CD4-positive, alpha-beta T cell treated with Interleukin-10 for 1 hour (primary cell): ENCODE measurements at places on chromosomes 11 and 22.

DNA sequence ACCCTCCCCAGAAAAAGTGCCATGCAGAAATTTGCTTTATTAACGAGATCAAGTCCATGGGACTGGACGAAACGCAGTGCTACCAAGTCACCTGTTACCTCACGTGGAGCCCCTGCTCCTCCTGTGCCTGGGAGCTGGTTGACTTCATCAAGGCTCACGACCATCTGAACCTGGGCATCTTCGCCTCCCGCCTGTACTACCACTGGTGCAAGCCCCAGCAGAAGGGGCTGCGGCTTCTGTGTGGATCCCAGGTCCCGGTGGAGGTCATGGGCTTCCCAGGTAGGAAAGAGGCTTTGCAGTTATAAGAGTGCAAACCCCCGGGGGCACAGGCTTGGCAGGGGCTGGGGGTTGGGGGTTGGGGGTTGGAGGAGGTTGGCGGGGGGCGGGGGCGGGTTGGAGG lies 4.2 kb downstream of the APOBEC3H start:
- DNase-seq = no peak

DNA sequence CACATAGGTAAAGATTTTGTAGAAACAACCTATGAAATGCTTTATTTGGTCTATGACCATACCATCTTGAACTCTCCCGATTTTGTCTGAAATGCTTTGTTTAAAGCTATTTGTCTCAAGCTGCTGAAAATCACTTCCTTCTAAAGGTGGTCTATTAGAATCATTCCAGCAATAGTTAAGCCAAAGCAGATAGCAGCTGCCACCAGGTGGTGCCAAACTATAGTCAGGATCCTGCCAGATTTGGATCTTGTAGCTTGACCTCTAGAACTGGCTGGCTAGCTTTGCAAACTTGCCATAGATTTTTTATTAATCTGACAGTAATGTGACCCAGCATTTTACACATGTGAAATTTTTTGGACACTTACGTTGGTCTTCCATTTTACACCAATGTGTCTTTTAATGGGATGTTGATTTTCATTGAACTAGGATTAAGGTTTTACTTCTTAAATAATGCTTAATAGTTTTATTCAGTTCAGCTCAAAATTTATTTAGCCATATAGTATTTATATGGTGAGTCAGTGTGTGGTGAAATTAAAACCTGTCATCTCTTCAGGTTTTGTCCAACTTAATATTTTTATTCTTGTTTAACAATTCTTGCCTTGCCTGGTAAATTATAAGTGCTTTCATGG lies 19.7 kb downstream of the CTR9 start:
- peak; percentile 32 for DNase-seq

GRCh38 chr11:98600103-98600502 lies 420.6 kb upstream of the CNTN5 start:
- DNase-seq = no peak

DNA sequence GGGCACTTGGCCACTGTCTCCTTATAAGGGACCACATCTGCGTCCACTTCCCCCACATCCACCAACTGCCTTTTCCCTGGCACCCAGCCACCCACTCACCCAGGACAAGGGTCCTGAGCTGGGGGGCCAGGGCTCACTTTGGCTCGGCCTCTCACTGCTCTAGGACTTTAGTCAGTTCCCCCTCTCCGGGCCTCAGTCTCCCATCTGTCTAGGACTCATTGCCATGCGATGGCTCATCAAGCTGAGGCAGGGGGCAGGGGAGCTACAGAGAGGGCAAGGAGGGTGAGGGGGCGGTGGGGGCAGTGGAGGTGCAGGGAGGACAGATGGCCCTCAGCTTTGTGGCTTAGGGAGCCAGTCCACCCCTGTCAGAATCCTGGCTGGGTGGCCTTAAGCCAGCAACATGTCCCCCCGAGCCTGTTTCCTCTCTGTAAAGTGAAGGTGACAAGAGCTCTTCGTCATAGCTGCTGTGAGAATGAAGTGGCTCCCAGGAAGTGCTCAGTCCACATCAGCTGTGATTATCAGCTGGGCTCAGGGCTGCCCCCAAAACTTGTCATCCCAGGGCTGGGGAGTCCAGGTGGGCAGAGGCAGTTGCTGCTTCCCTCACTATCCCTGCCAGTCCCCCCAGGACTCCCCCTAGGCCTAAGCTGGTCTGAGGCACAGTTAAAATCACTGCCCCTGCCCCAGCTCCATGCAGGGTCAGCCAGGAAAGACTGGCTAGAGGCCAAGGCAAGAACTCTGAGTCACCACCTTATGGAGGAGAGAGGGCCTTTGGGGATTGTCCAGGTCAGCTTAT lies 14.9 kb downstream of the RAC2 start:
- DNase-seq = peak; percentile 65

DNA sequence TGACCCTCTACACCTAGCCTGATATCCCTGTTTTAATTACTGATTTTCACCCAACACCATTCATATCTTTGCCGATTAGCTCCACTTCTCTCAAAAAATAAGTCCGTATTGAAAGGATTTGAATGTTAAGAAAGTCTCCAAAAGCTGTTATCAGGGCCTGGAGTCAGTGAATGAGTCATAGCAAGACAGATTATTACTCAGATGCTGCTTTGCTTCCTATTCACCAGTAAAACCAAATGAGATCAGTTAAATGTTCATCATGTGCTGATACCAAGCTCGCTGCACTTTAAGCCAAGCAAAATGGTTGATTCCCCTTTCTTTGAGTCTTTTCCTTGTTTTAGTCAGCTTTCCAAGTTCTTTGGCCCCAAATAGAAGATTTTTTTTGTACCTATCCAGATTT lies 228.4 kb downstream of the FAT3 start:
- DNase-seq = no peak

DNA sequence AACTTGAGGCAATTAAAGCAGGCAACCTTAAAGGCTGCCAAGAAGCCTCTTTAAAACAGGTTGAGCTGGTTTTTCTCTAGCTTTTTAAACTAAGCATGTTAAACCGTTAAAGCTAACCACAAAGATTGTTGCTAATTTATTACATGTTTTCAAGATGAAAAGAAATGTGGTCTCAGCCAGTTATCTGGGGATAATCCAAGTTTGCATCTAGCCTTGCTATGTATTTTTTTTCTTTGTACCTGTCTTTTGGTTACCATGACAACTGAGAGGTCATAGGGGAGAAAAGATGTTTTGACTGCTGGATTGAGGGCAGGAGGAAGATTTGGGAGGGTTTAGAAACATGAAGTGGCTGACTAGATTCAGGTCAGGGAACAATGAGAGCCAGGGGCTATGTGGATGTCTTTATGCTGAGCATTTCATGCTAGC lies 19.2 kb upstream of the PGM2L1 start:
- DNase-seq = peak; percentile 35

DNA sequence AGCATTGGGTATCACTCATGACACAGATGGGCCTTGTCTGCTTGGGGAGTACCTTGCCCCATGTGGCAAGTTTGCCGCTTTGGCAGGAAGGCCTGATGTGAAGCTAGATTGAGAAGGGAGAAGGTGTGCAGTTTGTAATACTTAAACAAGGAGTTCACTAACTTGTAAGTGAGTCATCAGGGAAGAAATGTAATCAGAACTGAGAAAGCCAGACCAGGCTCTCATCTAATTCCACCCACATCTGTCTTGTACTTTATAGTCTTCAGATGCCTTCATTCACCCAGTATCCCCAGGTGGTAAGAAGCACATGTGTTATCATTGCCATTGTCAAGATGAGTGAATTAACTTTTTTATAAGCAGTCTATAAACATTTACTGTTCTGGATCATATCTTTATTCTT lies 116.0 kb upstream of the DDI1 start:
- no peak for DNase-seq

GRCh38 chr11:69554849-69555248 lies 73.4 kb downstream of the LINC01488 start:
- no peak for DNase-seq

DNA sequence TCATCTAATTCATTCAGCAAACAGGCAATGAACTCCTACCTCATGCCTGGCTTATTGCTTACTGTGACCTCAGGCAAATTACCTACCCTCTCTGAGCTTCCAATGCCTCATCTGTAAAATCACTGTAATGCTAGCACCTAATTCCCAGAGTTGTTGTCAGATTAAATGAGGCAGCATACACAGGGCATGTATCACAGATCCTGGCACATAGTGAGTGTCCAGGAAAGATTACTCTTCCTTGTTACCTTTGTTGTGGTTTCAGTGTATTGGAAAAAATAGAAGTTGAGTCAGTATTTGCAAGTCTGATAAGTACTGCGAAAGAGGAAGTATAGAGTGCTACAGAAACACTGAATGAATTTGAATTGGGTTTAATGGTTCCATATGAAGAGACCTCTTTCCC lies 26.4 kb upstream of the LRRC55 start:
- no peak for DNase-seq

GRCh38 chr11:100774132-100774531 lies 87.0 kb downstream of the ARHGAP42 start:
- DNase-seq = no peak

- DNase-seq = no peak
These were observed 246.1 kb upstream of the CHORDC1 start for GRCh38 chr11:90468923-90469322.

DNA sequence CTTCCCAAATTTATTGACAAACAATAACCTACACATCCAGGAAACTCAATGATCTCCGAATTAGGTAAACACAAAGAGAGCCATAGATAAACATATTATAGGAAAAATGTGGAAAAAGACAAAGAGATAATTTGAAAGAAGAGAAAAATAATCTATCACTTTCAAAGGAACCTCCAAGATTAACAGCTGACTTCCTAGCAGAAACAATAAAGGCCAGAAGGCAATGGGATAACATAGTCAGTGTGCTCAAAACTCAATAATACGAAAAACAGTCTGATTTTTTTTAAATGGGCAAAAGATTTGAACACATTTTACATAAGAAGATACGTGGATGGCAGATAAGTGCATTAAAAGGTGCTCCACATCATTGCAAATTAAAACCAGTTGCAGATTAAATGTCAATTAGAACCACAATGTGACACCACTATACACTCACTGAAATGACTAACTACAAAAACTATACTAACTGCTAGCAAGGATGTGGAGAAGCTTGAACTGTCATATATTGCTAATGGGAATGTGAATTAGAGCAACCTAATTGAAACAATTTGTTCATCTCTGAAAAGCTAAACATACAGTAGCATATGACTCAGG lies 300.4 kb downstream of the TMEM135 start:
- no peak for DNase-seq

GRCh38 chr22:49853981-49854831 lies 562 bp downstream of the ZBED4 start:
- DNase-seq = peak; percentile 31

DNA sequence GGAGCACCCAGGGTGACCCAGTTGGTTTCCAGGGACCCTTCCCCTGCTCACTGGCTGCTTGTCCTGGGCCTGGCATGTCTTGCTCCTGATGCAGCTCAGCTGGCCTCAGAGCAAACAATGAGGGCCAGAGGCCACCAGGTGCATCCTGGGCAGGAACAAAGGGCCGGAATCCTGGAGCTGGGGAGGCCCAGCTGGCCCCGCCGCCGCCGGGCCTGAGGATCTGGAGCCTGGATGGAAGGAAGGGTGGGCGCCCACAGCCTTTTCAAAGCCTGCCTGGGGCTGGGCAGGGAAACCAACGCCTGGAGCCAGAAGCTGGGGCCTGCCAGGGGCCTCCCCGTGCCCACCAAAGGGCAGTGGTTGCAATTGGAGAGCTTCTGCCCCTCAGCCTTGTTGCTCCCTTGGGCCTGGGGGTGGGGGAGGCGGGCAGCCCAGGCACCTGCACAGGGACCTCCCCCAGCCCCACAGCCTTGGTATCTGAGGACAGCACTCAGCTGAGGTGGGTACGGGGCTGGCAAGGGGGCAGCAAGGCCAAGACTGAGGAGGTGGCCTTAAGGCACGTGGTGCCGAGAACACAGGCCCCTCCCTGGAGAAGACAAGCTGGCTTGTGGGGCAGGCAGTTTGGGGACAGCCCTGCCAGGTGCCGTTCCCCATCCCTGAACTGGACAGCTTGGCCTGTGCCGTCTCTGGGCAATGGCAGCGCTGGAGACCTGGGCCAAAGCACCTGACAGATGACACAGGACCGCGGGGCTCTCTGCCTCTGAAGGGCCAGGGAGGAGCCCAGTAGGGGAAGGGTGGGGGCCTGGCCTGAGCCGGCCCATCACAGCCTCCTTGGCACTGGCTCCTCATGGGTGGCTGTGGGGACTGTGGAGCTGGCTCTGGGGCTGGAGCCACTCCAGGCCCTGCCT lies 7.1 kb upstream of the ADORA2A start:
- no peak for DNase-seq

DNA sequence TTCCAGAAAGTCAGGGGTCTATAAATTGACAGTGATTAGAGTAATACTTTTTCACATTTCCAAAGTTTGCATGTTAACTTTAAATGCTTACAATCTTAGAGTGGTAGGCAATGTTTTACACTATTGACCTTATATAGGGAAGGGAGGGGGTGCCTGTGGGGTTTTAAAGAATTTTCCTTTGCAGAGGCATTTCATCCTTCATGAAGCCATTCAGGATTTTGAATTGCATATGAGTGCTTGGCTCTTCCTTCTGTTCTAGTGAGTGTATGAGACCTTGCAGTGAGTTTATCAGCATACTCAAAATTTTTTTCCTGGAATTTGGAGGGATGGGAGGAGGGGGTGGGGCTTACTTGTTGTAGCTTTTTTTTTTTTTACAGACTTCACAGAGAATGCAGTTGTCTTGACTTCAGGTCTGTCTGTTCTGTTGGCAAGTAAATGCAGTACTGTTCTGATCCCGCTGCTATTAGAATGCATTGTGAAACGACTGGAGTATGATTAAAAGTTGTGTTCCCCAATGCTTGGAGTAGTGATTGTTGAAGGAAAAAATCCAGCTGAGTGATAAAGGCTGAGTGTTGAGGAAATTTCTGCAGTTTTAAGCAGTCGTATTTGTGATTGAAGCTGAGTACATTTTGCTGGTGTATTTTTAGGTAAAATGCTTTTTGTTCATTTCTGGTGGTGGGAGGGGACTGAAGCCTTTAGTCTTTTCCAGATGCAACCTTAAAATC lies 5.3 kb downstream of the MALAT1 start:
- no peak for DNase-seq

DNA sequence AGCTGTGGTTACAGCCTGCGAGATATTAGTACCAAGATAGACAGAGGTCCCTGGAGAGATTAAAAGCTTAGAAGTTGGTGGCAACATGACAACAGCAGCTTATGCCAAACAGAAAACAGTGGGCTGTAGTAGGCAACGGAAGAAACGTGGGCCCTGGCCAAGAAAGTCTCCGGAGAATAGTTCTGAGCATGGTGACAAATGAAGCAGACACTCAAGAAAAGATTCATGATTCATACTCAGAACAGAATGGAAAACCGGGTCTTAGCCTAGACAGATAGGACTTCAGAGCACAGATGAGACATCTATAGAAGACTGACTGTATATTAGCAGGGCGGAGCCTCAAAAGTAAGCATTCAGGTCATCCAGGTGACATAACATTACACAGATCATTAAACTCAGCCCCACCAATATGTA lies 727.4 kb downstream of the ETS1 start:
- DNase-seq = no peak

DNA sequence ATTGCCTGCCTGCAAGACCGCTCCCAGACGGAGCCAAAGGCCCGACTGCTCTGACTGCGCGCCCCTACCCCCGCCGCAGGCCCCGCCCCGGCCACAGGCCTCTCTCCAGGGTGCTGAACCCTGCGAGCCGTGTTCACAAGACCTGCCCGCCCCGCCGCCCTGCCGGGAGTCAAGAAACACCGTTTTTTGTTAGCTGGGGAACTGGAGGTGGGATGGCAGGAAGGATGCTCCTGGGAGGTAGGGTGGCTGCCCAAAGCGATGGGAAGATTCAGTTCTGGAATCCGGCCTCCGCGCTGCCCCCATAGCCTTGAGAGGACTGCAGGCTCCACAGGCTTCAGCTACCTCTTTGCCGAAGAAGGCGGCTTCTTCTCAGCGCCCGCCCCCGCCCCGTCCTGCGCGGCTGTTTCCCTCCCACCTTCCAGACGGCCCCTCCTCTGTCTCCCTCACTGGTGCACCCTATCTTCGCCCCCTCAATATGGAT lies 2.7 kb upstream of the PDE2A start:
- DNase-seq = peak; percentile 61

- DNase-seq = no peak
These were observed 144.8 kb downstream of the WNT7B start for GRCh38 chr22:45832180-45832579.
